ENCODE measurements at places on chromosomes 7 and 10. TPM values are rescaled to one million over a fixed set of nuclear protein-coding genes. Genes with fewer than 3 reads are reported as not detected.

GRCh38 chr7:37495574-37496184 lies 47.0 kb upstream of the ELMO1 start:
- no peak for DNase-seq

CYTH3 gene
- 24.1 TPM for total RNA-seq

DNA sequence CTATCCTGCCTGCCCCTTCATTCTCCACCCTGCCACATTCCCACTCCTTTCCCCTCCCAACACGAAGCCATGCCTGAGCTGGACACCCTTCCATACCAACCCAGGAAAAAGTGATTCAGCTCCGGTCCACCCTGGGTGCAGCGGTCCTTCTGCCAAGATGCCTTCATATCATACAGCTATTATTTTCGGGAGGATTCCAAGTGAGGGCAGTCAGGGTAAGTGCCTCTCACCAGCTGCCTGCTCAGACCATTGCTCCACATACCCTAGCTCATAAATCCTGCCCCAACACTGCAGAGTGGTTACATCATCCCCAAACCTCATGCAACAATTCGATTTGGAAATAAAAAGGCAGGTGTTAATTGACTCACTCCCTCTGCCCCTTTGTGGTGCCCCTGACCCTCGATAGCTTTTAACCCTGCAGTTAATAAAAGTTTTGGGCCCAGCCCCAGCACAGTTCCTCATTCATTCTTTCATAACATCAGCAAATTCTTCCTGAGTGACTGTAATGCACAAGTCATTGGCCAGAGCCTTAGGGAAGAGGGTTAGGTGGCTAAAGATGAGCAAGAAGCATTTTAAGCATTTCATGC lies 42.6 kb downstream of the ZNF503 start:
- no peak for DNase-seq

CYP3A7 gene
- total RNA-seq = not detected

DNA sequence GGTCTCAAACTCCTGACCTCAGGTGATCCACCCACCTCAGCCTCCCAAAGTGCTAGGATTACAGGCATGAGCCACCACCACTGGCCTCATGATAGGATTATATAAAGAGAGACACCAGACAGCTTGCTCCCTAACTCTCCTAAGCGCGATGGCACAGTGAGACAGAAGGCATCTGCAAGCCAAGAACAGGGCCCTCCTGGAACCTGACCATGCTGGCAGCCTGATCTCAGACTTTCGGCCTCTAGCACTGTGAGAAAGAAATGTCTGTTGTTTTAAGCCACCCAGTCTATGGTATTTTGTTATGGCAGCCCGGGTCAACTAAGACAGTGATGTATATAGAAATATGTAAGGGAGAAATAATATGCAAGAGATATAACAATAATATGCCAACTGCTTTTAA lies 51.2 kb downstream of the SRPK2 start:
- no peak for DNase-seq

TRIM74 gene
- 1.8 TPM for total RNA-seq

DNA sequence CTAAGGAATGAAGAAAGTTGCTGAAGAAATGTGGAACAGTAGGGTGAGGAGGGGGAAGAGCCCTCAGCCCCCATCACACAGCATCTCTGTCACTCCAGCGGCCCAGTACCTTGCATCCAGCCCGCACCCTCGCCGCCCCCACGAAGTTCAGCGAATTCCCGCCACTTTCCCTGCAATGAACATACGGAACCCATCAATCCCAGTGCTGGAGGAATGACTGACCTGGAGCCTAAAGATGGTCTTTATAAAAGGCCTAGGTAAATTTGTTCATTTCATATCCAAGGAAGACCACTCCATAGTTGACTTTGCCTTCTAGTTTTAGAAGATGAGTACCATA lies 779 bp upstream of the KIF5B start:
- no peak for DNase-seq

DNA sequence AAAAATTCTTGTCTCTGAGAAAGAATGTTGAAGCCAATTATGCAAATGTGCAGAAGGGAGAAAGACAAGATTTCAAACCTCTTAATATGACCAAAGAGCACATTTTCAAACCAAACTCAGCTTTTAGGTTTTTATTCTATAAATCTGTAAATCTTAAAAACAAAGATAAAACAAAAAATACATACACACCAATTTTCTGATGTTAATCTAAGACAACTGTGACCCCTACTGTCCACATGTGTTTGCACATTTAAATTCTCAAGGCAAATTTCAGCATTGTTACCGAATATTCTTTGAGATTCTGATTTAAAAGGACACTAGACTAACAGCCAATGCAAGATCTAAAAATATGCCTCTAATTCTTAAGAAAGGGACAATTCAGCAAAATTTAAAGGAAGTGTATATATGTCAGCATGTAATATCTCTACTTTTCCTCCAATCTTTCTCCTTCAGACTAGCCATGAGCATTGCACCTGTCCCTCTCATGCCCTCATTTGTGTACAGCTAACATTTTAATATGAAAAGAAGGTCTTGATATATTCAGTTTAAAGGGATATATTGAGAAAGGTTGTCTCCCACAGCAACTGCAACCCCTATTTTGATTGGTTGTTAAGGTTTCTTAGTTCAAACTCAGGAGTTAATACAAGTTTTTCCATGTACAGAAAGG lies 417.9 kb downstream of the IPMK start:
- DNase-seq = no peak

- no peak for DNase-seq
Observed at GRCh38 chr7:52719677-52720076, 315.8 kb upstream of the POM121L12 start.

DNA sequence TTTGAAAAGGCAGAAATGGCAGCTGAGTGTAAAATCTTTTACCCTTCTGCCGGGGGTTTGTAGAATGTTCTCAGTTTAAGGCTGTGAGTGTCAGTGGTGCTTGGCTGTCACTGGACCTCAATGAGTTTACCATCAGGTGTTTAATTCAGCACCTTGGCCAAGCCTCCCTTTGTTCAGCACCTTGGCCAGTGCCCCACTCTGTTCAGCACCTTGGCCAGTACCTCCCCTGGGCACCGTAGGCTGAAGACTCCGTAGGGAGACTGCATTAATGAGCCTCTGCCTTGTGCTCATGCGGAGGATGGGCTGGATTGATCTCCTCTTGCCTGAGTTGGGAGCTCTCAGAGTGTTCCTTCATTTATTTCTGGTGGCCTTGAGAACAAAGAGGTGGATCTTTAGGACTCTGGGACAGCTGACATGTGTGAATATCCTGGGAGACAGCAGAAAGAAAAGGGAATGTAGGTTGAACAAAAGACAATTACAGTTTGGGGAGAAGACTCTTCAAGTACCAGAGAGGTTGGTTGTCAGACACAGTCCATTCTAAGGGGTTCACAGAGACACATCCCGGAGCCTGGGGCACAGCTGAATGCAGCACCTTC lies 1.6 kb downstream of the FAM24A start:
- peak; percentile 71 for DNase-seq
